Small intestine (tissue), 16 donors: ENCODE measurements at places on chromosomes 2 and 18. TPM values are rescaled to one million over a fixed set of nuclear protein-coding genes. Genes with fewer than 3 reads are reported as not detected.

DNA sequence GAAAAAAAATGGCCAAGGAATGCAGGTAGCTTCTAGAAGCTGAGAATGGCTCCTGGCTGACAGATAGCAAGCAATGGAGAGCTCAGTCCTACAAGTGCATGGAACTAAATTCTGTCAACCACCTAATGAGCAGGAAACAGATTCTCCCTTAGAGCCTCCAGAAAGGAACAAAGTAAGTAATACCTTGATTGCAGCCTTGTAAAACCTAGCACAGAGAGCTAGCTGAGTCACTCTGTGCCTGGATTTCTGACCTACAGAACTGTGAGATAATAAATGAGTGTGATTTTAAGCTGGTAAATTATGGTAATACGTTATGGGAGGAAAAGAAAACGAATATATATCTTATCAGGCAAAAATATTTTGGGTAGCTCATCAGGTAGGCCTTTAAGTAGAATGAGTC lies 7.4 kb upstream of the LNPK start:
- H3K27me3 ChIP-seq = no peaks in the 10 kb centered on the region
- DNase-seq = no peak
- no peak overlapping the region for H3K4me3 ChIP-seq
- no peaks in the 10 kb centered on the region for H3K4me1 ChIP-seq
- no peaks in the 10 kb centered on the region for H3K36me3 ChIP-seq
- H3K27ac ChIP-seq = no peak overlapping the region

- H3K27ac ChIP-seq = no peak overlapping the region
- DNase-seq = no peak
- H3K4me1 ChIP-seq = no peaks in the 10 kb centered on the region
- H3K36me3 ChIP-seq = no peaks in the 10 kb centered on the region
- no peak overlapping the region for H3K4me3 ChIP-seq
Observed at GRCh38 chr2:56231361-56231760, 47.6 kb downstream of the CCDC85A start.

GRCh38 chr2:200095436-200095835 lies 140.1 kb downstream of the MAIP1 start:
- H3K36me3 ChIP-seq = no peaks in the 10 kb centered on the region
- no peak for DNase-seq
- H3K27ac ChIP-seq = no peak overlapping the region
- no peak overlapping the region for H3K4me3 ChIP-seq

The CAB39 gene
- 38.2 TPM for polyA plus RNA-seq
